Stimulated activated CD4-positive, alpha-beta T cell treated with anti-CD3 and anti-CD28 coated beads, Interleukin-1b, Interleukin-23, amount 100 ng/mL, for 1 hour (primary cell): ENCODE measurements at places on chromosomes 4 and X.

GRCh38 chr4:54913751-54914526 lies 211.5 kb downstream of the KDR start:
- no peak for DNase-seq

DNA sequence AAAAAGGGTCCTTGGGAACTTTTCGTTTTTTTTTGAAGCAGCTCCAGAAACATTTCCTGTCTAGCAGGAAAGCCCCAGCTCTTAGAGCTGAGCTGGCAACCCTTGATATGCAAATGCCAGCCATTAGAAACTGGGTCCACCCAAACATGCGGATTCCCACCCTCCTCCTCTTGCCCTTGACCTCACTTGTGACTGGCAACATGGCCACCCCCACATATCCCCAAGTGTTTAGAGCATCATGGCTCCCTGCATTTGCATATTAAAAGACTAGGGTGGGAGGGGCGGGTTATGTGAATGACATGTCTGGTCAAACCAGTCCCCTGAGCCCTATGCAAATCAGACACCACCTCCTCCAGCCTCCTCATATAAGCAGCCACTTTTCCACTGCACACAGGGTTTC lies 671.1 kb downstream of the FAT4 start:
- no peak for DNase-seq

DNA sequence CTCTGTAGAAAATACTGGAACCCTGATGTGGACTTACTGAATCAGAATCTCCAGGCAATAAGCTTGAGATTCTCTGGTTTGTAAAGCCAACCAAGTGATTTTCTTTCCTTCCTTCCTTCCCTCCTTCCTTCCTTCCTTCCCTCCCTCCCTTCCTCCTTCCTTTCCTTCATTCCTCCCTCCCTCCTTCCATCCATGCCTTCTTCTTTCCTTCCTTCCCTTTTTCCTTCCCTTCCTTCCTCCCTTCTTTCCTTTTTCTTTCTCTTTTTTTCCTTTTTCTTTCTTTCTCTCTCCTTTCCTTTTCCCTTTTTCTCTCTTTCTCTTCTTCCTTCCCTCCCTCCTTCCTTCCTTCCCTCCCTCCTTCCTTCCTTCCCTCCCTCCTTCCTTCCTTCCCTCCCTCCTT lies 450.8 kb downstream of the GRXCR1 start:
- no peak for DNase-seq

DNA sequence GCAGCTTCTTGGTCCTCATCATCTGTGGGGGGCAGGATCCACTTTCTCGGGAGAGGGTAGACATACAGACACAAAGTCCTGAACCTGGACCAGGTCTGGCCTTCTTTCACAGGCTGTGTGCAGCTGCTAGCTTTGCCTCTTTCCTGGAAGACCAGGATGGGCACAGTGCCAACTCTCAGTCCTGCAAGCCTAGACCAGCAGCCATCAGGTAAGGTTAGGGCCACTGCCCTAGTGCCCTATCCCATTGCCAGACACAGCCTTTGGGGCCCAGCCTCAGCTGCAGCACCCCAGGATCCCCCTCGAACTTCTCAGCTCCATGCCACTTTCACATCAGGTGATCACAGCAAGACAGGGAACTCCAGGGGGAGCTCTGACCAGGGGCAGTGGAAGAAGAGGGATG lies 38.4 kb downstream of the ZNF185 start:
- no peak for DNase-seq

DNA sequence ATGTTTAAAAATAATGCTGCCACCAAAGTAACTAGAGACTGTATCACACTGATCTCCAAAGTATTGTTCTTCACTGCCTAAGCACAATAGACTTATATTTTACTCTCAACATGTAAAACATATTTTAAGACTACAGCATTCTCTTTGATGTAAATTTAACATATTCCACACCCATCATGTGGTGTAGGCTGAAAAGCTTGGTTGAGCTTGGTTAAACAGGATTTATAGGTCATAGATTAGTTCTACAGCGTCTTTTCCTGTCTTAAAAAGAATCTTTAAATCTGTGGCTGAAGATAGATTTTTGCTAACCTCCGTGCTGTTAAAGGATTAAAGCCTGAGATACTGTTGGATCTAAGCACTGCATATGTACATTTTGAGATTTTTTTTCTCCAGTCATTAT lies 379.9 kb downstream of the SH2D1A start:
- DNase-seq: no peak

GRCh38 chr4:87749883-87750282 lies 49.5 kb upstream of the IBSP start:
- DNase-seq: no peak

DNA sequence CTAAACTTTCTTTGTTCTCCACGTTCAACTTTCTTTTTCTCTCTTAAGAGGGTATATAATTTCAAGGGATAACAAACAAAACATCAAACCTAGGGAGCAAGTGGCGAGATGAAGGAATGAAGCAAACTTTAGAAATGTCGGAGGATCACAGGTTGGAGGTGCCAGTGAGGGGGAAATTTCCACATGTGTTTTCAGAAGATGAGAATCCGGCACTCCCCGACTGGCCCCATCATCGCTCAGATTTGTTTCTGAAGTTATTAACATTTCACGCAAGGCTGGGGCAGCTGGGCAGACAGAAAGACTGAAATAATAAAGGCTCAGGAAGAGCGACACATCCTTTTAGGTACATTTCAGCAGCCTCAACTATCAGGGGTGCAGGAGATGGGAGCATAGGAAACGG lies 134.9 kb downstream of the SMIM20 start:
- DNase-seq: no peak

DNA sequence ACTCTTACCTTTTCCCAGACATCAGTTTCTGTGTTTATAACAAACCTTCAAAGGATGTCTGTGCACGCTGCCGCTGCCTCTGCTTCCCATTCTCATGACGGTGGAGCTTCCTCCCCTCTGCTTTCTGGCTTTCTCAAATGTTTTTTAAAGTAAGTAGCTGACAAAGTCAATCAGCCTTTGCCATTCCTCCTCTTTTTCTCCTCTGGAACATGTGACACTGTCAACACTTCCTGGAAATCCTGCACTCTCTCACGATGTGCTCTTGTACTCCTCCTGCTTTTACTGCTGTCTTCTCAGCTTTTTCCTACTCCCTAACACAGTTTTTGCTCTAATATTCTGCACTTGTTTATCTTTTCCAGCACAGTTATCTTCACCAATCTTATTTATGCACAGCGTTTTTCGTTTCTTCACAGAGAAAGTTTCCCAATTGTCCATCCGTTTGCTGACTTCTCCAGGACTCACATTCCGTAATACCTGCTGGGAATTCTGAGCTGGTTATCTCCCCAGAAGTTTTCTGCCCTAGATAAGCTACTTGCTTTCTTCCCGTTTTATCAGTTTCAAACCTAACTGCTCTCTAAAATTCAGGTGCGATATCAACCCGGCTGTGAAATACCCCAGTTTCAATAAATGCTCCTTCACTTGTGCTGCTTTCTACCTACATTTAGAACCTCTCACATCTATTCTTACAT lies 465.6 kb upstream of the AGA start:
- DNase-seq: no peak

- DNase-seq: no peak
Measured at GRCh38 chr4:120139392-120139791, 72.7 kb upstream of the MAD2L1 start.

DNA sequence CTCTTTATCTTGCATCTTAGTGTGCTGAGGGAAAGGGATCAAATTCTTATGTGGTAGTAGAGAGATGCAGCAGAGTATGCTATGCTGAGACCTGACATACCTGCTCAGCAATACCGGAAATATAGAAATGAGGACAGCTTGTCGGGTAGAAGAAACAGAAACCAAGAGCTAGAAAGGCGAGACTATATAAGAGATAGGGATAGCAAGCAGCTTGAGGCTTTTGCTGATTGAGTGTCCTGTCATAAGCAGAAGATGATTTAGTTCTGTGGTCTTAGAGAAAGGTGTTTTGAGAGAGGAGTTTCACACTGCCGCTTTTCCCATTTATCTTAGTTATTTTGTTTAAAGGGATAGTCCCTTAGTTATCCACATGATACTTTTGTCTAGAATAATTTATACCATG lies 31.7 kb downstream of the USP9X start:
- DNase-seq: no peak

DNA sequence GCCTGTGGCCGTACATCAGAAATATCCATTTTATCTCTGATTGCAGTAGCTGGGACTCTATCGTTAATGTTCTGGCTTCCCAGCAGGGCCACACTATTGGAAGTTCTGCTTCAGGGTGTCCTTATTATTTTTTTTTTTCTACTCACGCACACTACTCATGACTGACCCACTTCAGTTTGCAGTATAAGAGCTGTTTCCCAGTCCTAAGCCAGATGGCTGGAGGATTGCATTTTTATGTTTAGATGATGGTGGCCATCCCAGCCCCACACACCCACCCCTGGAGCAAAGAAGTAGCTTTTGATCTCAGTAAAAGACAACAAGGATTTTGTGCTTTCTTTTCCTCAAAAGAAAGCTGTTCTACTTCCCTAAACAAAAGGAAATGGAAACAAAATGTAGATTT lies 557.0 kb upstream of the GALNTL6 start:
- DNase-seq: no peak

- no peak for DNase-seq
Measured at GRCh38 chr4:1961563-1961962, 47.2 kb downstream of the NELFA start.

DNA sequence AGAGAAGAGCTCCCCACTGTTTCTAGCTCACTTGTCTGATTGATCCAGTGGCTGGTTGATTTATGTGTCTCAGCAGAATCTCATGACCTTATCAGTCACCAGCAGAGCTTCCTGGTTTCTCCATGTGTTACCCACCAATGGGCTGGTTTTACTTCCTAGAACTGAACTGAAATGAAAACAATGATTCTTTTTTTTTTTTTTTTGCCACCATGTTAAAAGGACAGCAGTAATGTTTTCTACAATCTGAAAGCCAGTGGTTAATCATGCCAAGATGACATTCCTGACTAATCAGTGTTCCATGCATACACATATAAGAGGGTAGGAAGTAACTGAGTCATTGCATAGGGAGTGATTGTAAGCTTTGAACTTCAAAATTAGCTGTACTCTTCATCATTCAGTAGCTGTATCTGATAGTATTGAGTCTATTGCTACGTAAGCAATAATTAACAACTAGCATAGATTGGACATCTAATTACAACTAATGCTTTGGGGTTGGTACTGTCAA lies 67.7 kb downstream of the SLC4A4 start:
- no peak for DNase-seq

DNA sequence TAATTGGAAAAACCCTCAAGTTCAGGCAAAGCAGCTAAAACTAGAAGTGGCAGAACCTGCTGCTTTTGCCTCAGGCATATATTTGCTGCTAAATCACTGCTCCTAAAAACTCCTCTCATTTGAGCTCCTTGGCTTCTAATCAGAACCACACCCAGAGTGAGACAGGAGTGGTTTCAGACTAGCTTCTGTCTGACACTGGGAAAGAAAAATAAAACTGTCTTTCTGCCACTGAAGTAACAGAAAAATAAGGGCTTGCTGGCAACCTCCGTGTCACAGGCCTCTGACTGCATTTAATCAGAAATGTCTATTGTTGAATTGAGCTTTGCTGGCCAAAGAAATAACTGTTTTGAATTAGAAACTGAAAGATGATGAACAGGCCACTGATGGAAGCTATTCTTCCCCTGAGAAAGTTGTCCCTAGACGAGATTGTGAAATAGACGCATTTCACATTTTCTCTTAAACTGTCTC lies 52.1 kb upstream of the RAP2C start:
- DNase-seq: no peak

GRCh38 chrX:133749370-133749769 lies 236.0 kb downstream of the GPC3 start:
- no peak for DNase-seq

DNA sequence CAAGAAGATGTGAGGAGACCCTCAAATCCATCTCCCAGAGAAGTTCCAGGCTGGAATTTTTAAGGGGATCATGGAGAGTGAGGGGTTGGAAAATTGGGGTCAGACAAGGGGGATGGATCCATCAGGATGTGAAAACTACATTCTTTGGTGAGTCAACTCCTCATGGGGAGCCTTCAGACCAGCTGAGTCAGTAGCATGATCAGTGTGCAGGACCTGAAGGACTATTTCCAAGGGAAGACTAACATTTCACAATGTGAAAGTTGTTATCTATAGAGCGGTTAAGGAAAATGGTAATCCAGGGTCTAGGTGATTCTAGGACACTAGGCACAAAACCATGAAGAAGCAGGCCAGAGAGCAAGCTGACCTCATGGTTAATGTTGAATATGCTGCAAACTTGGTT lies 38.6 kb upstream of the CEP135 start:
- no peak for DNase-seq

- no peak for DNase-seq
Measured at GRCh38 chrX:136754651-136755050, 26.1 kb downstream of the ARHGEF6 start.

DNA sequence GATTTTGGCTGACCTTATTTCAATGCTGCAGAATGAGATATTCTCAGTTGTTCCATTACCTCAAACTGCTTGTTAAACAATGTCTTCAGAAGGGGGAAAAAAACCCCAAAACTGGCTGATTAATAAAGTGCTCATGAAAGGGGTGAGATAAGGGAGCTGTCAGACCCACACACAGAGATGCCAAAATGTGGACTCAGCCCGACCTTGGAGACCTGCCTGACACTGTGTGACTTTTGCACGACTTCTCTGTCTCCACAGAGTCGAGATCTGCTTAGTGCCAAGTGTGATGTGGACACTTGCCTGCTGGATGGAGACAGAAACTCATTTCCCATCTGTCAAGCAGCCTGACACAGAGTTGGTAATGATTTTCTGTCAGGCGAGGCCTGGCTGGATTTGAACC lies 31.5 kb downstream of the REELD1 start:
- DNase-seq: no peak

DNA sequence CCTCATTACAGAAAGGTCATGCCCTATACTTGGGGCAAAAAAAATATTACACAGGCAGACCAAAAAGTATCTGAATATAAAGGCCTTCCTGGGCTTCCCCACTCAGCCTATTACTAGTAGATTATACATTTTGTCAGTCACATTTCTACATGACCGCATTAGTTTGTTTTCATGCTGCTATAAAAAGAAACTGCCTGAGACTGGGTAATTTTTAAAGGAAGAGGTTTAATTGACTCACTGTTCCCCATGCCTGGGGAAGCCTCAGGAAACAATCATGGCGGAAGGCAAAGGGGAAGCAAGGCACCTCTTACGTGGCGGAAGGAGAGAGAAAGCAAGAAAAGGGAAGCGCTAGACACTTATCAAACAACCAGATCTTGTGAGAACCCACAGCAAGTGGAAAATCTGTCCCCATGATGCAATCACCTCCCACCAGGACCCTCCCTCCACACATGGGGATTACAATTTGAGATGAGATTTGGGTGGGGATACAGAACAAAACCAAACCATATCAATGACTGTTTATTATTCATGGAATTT lies 1312.0 kb downstream of the PCDH7 start:
- no peak for DNase-seq

- DNase-seq: no peak
Measured at GRCh38 chr4:6625256-6625655, 15.2 kb upstream of the MRFAP1 start.

GRCh38 chr4:6115342-6115741 lies 85.0 kb downstream of the JAKMIP1 start:
- DNase-seq: no peak
